ENCODE measurements at places on chromosomes 6 and 20.

DNA sequence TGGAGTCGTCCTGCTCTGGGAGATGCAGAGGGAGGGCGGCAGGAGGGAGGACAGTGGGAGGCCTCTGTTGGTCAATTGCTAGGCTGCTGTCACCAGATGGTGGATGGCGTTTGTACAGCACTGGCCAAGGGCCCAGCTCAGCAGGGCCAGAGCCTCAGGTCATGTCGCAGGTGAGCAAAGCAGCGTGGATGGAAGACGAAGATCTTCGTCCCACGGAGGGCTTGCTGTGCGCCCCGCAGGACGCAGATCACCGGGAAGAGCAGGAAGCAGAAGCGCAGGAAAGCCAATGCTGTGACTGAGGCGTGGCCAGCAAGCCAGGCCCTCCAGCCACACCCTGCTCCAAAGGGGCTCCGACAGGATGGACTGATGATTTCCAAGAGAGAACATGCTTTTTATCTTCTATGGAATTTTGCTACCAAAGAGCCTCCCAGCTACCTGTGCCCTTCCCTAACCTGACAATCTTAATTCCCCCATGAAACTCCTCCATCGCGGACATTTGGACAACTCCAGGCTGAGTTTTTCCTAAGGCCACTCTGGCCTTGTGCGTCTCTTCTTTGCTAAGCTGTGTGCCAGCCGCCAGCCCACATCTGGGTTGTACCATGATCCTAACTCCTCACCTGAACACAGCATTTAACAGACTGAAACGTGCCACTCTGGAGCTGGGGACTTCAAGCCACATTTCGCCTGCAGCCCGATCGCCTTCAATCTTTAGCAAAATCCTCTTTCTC lies 3.5 kb upstream of the SLCO4A1 start:
- DNase-seq: no peak

DNA sequence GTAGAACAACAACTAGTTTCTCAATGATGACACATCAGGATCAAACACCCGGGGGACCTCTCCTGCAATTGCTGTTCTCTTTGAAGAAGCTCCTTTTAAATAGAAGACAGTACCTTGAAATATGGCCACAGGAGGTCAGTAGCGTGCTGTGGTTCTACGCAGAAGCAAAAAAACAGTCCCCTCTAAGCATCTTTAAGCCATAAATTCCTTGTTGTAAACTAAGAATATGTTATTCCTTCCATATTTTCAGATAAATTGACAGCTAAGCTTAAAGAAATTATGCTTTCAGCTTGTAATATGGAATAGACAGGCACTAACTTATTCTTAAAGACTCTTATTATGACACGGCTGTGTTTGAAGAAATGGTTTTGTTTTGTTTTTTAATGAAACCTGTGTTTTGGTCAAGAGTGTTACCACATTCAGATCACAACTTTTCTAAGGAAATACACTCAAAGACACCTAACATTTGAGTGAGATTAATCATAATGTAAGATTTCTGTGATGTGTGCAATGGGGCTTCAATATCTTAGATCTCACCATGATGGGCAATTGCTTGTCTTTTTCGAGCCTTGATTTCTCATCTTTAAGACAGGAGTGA lies 49.7 kb upstream of the IL20RA start:
- DNase-seq: peak; percentile 85

GRCh38 chr20:51577432-51578144 lies 35.1 kb upstream of the NFATC2 start:
- DNase-seq: no peak

- no peak for DNase-seq
Measured at GRCh38 chr6:1796706-1797529, 187.2 kb downstream of the FOXC1 start.

DNA sequence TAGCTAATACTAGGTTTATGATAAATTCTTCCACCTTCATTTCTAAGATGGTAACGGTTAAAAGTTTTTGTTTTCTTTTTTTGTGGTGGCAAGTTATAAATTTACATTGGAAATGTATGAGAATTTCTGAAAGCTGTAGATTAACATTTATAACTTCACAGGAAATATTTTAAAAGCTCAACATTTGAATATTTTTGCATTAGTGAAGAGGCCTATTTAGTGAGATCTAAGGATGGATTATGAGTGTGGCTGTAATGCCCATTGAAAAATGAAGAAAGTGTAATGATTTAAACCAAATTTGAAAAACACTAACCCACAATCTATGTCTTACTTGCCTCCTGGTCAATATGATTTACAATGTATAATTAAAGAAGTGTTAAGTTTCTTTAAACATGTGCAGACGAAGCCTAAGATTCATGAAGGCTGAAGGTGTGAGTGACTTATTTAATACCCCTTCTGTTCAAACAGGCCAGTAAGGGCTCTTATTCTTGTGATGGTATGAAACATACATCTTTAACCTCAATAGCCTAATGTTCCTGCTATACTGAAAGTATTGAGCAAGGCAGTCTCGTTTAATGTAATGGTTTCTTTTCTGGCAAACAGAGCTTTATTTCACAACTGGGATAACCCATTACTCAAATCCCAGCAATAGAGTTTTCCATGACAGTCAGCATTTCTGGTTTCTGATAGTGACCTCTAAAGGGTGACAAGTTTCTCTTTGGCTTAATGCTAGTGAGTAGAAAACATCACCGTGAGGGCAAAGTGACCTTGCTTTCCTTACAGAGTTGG lies 13.2 kb downstream of the HDGFL1 start:
- no peak for DNase-seq

GRCh38 chr20:9071976-9072726 lies 3.3 kb downstream of the PLCB4 start:
- DNase-seq: no peak

DNA sequence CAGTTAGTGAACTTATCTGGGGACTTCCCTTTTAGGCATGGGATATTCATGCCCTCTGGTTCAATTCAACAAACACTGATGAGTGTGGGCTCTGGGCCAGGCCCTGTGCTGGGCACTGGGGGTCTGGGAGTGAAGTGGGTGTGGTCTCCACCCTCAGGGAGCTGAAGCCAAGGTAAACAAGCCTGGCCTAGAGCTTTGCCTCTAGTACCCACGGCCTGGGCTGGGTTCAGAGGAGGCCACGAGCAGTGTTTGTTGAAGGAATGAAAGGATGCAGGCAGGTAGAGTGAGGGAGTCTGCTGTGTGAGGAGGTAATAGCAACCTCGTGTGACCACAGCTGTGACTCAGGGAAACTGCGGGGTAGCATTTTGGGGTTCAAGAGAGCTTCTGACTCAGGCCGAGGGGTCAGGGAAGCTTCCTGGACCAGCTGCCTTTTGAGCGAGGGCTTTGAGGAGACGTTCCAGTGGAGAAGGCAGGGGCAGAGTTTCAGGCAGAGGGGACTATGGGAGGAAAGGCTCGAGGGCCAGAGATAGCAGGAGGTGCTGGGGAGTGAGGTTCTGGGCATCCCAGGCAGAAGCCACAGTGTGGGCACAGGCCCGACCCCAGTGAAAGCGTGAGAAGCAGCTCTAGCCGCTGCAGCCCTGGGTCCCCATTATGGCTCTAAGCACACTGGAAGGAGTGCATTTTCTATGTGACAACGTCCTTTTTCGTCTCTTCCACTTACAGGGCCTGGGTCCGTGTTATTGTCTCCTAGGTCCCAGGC lies 5.6 kb downstream of the MYLK2 start:
- no peak for DNase-seq

DNA sequence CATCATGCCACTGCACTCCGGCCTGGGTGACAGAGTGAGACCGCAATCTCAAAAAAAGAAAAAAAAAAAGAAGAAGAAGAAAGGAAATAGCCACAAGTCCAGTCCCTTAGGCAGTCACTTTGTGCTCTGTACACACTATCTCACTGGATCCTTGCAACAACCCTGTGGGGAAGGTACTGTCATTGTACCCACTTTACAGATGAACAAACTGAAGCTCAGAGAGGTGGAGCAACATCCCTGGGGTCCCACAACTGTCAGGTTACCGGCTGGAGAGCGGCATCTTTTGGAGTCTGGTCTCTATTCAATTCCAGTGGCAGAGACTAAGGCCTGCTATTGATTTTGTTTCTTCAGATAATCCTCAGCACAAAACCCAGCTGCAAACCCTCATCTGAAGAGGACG lies 12.2 kb downstream of the BPIFA2 start:
- DNase-seq: no peak

GRCh38 chr6:33057222-33058150 lies 16.0 kb downstream of the HLA-DPA1 start:
- no peak for DNase-seq

GRCh38 chr20:25308083-25308491 lies 60.2 kb downstream of the PYGB start:
- DNase-seq: no peak

DNA sequence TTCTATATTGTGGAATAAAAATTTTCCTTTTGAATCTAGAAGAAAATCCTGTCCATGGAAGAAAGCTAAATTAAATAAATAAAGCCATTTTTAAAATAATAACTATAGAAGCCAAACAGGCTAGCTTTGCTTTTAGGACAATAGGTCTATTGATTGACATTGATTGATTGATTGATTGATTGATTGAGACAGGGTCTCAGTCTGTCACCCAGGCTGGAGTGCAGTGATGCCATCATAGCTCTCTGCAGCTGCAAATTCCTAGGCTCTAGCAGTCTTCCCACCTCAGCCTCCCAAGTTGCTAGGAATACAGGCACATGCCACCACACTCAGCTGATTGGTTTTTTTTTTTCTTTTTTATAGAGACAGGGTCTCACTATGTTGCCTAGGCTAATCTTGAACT lies 97.9 kb downstream of the COL12A1 start:
- no peak for DNase-seq

- DNase-seq: no peak
Measured at GRCh38 chr6:97427648-97428047, 144.6 kb upstream of the MMS22L start.

GRCh38 chr20:47851774-47852173 lies 66.5 kb upstream of the SULF2 start:
- DNase-seq: no peak

GRCh38 chr20:62816884-62817873 lies at the start of gene COL9A3:
TSS of gene COL9A3 (plus strand) at chr20:62817050. CDS start at chr20:62817065, 15 bp downstream.
- no peak for DNase-seq

DNA sequence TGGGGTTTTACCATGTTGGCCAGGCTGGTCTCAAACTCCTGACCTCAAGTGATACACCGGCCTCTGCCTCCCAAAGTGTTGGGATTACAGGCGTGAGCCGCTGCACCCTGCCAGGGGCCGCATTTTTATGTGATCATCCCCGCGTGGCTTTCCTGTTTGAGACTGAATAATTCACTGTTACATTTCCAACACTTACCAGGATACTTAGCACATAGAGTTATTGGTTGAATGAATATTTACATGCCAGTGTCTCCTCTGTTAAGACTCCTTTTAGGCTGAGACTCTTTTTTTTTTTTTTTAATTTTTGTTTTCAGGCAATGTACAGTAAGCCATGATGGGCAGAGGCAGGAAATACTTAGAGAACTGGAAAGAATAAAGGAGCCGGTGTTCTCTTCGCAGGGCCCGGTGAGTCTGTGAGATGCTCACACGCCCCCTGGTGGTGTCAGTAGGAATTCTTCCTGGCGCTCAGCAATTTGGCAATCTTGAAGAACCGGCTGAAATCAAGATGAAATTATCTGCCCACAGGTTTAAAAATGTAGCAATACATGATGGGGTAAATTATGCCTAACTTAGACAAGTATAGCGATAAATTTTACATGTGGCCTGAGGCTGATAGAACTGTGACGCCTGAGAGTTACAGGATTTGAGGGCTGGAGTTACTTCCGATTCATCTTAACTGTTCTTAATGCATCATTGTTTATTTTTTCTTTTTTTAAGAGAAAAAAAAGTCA lies 7.6 kb upstream of the RNF114 start:
- DNase-seq: peak; percentile 94
